ENCODE measurements at places on chromosomes 1 and 21.

- no peak for DNase-seq
Measured at GRCh38 chr1:110490791-110491451, 28.1 kb downstream of the KCNA10 start.

DNA sequence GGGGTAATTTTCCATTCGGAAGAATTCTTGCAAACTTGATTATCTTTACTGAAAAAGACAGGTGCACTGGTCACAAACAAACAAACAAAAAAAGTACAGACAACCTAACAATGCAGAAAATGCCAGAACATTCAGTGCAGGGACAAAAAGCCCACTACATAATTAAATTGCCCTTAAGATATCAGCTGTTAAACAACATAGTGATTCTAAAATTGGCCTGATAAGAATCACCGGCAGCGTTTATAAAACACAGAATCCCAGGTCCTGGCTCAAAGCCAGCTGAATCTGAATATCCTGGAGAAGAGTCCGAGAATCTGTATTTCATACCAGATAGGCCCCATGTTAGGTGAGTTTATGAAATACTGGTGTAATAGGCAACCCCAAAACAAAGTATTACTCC, 6.1 kb downstream of the PLPP3 start:
- DNase-seq = no peak

DNA sequence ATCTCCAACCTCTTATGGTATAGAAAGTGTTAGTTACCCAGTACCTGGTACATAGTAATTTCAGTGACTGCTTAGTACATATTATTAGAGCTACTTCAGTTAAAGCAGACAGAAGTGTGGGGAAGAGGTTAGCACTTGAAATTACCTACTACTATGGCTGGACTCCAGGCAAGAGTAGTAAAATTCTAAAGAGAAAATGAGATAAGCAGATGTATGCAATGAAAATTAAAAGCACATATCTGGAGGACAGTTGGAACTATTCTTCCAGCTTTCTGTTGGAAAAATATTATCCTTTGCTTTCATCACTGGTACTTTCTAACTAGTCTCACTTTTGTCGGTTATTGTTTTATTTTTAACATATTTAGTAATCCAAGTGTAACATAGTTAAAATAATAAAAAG, 23.7 kb downstream of the DHX9 start:
- DNase-seq = no peak

GRCh38 chr1:25194572-25195020, 37.7 kb downstream of the SYF2 start:
- DNase-seq = no peak

- no peak for DNase-seq
Measured at GRCh38 chr1:212161231-212161781, 123.9 kb upstream of the PPP2R5A start.

Data from NCI-H1436 treated with DMSO at 0.1 percent for 48 hours (cell line).